ENCODE measurements at places on chromosomes 16 and 17.

DNA sequence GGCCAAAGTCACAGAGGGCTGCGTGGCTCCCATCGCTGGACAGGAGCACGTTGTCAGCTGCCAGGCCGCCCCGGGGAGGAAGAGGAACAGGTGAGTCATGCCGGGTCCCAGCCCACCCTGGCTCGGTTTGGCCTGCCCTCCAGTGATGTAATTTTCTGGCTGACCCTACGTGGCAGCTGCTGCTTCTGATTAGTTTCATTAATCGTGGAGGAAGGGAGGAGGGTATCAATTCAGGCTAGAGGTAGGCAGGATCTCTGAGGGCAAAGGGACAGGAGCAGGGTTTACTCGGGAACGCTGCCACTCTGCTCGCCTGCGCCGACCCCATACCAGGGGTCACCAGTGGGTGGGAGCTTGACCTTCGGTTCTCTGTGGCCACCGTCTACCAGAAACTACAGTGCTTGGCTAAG is 11.7 kb upstream of the SPATA32 start:
- no peak for DNase-seq

- DNase-seq: no peak
Observed at GRCh38 chr16:89319886-89320781, 102.6 kb downstream of the ZNF778 start.

- DNase-seq: peak; percentile 53
Observed at GRCh38 chr17:58576679-58577367, 62.4 kb upstream of the MTMR4 start.

- no peak for DNase-seq
Observed at GRCh38 chr16:51151435-51151960, 428 bp upstream of the SALL1 start.

GRCh38 chr16:11205754-11206581 is 50.0 kb downstream of the SOCS1 start:
- no peak for DNase-seq

DNA sequence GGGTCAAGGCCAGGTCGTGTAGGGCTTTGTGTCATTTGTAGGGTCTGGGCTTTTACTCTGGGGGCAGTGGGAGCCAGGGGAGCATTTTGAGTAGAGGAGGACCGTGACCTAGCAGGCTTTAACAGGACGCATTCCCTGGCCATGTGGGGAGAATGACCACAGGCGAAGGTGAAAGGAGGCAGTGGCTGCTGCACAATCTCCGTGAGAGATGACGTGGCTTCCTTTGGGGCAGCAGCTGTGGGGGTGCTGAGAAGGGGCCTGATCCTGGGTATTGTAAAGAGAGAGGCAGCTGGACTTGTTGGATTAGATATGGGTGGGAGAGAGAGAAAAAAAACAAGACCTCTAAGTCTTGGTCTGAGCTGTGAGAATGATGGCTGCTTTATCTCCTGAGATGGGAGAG is 46.0 kb downstream of the KATNIP start:
- no peak for DNase-seq

GRCh38 chr17:73227379-73227778 is 34.3 kb downstream of the CPSF4L start:
- DNase-seq: no peak

DNA sequence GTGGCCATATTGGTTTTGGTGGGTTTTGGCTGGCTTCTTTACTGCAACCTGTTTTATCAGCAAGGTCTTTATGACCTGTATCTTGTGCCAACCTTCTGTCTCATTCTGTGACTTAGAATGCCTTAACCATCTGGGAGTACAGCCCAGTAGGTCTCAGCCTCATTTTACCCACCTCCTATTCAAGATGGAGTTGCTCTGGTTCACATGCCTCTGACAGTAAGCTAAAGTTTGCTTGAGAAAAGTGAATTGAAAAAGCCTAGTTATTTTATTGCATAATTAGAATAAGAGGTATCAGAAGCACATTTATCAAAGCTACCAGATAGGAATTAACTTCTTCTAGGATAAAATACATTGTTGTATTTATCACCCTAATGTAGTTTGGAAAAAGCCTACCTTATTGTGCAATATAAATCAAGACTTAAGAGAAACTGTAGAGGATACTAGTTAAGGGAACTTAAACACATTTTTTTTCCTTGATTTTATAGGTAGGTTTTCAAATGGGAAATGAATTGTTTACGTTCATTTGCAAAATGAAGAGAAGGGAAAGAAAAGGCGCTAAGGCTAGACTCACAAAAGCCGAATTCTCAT is 202.3 kb upstream of the KCNJ16 start:
- DNase-seq: no peak

DNA sequence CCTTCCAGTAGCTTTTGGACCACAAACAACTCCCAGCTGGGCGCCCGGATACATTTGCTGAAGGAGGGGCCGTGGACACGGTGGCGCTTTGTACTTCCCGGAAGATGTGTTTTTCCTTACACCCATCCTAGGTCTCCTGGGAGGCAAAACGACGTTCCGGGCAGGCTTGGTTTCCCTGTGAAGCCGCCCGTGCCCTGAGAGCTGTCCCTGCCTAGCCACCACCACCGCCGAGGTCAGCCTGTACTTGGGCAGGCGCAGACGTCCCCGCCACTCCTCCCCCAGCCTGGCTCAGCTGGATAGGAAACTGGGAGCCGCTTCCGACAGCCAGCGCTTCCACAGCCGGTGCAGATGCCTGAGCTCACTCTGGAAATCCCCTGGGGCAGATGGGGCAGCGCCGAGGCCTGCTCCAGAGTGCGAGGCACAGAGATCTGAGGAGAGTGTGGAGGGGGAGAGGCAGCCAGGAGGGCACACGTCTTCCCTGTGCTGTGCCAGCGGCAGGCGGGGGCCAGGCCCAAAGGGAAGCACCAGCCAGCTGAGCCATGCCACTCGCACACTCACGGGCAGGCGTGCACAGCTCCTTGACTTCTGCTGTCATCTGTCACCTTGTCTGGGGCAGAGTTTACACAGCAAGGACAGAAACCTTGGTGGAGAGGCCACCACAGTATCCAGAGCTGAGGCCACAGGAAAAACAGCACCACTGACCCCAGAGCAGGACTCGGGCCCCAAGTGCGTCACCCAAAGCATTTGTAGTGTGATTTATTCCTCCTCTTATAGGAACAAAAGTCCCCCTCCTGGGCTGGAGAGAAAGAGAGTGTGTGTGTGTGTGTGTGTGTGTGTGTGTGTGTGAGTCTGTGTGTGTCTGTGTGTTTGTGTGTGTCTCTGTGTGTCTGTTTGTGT is 3.0 kb downstream of the RHBDF2 start:
- peak; percentile 53 for DNase-seq

- DNase-seq: no peak
Observed at GRCh38 chr17:37024181-37024637, 75.5 kb downstream of the AATF start.

- no peak for DNase-seq
Observed at GRCh38 chr17:10107316-10108165, 90.9 kb downstream of the GAS7 start.

GRCh38 chr17:7839190-7839875 is 5.3 kb downstream of the KDM6B start:
- DNase-seq: no peak

DNA sequence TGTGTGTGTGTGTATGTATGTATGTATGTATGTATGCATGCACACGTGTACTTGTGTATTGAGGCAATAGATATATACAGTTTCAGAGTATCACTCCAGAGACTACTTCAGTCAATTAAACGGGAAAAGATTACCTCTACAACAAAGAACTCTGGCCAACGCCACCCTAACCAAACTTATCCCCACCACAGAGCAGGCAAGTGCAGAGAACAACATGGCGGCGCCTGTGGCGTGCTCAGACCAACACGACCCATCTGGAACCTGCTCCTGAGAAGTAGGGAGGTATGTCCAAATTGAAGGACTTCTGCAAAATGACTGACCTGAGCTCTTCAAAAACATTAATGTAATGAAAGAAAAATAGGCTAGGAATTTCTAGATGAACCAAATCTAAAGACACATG is 12.4 kb downstream of the USP22 start:
- DNase-seq: no peak

DNA sequence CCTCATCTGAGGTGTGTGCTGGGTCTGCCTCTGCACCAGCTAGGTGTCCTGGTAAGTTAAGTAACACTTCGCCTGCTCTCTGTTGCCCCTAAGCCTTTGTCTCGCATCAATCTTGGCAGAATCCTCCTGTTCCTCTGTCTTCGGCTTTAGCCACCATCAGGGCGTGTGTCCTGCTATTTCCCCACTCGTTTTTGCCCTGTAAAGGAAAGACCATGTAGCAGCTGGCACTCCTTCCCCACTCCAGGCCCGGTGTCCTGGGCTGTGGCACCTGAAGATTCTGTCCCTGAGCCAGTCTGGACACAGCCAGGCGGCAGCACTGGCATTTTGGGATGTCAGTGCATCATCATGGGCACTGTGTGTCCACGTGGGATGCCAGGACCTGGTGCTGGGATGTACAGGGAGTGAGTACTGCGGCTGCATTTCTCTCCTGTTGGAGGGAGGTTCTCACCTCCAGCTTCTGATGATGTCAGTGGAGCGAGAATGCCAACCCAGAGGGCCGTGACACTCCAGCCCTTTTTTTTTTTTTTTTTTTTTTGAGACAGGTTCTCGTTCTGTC is 26.2 kb upstream of the FOXK2 start:
- DNase-seq: no peak

DNA sequence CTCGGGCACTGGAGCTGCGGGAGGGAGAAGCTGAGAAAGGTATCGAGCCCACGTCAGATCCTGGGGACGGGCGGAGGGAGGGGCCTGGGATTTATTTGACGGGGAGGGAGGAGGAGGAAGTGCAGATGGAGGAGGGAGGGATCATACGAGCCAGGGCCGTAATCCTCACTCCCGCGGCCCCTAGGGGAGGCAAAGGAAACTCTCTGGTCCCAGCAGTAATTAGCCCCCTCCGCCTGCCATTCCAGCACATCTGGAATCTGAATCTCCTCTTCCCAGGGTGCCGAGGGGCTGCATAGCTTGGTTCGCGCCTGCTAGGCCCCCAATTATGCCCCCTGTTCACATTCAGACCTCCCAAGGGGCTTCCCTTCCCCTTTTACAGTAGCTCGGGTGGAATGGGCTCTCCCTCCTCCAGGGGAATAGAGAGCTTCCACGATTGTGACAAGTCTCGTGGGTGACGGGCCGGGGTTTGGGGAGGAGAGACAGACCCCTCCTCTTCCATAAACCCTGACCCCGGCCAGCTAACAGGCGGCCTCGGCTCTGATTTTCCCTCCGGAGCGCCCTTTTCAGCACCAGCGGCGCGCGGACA is at the start of gene SEZ6L2:
TSS of gene SEZ6L2 (minus strand) at position 35 of the 586 bp plus-strand sequence. CDS start 531 bp downstream, outside the sequence.
- peak; percentile 80 for DNase-seq

DNA sequence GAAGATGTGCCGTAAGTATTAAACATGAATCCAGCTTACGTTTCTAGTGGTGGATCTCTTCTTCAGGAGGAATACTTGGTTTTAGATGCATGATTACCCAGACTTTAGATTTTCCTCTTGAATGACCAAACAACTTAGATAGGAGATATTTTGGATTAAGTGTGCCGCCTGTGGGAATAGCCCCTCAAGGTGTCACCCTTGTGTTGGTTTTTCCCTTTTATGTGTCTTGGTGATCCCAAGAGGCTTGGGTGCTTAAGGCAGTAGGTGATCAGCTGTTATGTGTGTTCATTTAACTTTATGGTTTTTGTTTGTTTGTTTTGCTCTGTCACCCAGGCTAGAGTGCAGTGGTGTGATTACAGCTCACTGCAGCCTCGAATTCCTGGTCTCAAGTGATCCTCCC is 115.1 kb downstream of the PPM1E start:
- no peak for DNase-seq

DNA sequence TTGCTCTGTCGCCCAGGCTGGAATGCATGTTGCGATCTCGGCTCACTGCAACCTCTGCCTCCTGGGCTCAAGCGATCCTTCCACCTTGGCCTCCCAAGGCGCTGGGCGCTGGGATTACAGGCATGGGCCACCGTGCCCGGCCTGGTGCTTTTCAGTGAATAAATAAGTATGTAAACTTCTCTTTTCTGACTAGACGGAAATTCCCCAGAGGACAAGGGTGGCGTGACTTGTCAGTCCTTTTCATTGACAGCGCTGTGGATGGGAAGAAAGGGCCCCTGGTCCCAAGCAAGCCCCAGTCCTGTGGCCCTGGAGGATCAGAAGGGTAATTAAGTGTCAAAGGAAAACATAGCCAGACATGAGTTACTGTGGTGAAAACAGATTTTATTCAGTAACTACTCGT is 9.6 kb upstream of the SPN start:
- DNase-seq: no peak

- no peak for DNase-seq
Observed at GRCh38 chr17:10211666-10212065, 13.3 kb upstream of the GAS7 start.

- no peak for DNase-seq
Observed at GRCh38 chr17:70059071-70059470, 16.0 kb upstream of the KCNJ16 start.

GRCh38 chr17:5895276-5895675 is 174.9 kb upstream of the WSCD1 start:
- DNase-seq: no peak

- DNase-seq: no peak
Observed at GRCh38 chr17:807523-808294, 25.6 kb downstream of the MRM3 start.

DNA sequence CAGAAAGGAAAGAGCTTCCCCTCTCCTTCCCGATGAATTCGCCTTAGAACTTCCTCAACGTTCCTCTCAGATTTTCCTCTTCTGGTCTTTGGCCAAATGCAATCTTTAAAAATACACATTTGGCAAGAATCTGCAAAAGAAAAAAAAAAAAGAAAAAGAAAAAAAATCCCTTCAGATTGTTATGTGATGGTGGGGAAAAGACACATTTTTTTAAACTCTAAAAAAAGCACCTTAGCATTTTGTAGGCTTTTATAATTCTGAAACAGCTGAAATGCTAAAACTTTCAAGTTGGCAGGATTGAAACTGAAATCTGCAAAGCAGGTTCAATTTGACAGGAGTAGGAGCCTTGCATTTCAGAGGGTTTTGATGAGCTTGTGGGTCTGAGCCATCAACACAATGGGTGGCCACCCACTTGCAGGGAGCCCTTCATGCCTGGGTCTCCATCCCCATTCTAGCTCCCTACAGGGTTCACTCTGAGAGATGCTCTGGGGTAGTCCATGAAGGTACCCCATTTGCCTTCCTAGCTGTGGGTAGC is 33.1 kb downstream of the CACNG3 start:
- no peak for DNase-seq

- no peak for DNase-seq
Observed at GRCh38 chr17:21545064-21545463, 147.3 kb upstream of the KCNJ18 start.

- no peak for DNase-seq
Observed at GRCh38 chr16:88464447-88465318, 11.6 kb downstream of the ZFPM1 start.

DNA sequence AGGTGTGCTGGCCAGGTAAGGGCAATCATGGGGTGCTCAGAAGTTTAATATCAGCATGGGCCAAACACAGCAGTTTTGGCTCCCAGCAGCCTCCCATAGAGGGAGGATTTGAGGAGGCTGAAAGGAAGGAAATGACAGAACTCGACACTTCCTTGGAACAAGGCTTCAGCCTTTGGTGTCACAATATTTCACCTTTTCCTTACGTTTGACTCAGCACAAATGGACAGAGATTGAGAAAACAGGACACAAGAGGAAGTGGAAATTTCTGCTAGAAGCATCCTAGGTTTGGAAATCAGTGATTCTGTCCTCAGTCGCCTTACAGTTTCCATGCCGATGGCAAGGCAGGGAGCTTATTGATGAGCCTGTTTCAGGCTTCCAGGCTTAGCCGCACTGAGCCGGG is 181.4 kb downstream of the MAF start:
- DNase-seq: no peak

GRCh38 chr17:63497708-63498483 is 21.0 kb downstream of the ACE start:
- DNase-seq: no peak

- DNase-seq: no peak
Observed at GRCh38 chr17:48769009-48769675, 40.6 kb upstream of the HOXB13 start.

GRCh38 chr17:33175562-33175961 is 117.5 kb downstream of the ASIC2 start:
- no peak for DNase-seq
